ENCODE measurements at places on chromosomes 6 and 20. TPM values are rescaled to one million over a fixed set of nuclear protein-coding genes. Genes with fewer than 3 reads are reported as not detected.

The ZSCAN31 gene
- 67.4 TPM for total RNA-seq

The DNAAF9 gene
- total RNA-seq = 12.3 TPM

DNA sequence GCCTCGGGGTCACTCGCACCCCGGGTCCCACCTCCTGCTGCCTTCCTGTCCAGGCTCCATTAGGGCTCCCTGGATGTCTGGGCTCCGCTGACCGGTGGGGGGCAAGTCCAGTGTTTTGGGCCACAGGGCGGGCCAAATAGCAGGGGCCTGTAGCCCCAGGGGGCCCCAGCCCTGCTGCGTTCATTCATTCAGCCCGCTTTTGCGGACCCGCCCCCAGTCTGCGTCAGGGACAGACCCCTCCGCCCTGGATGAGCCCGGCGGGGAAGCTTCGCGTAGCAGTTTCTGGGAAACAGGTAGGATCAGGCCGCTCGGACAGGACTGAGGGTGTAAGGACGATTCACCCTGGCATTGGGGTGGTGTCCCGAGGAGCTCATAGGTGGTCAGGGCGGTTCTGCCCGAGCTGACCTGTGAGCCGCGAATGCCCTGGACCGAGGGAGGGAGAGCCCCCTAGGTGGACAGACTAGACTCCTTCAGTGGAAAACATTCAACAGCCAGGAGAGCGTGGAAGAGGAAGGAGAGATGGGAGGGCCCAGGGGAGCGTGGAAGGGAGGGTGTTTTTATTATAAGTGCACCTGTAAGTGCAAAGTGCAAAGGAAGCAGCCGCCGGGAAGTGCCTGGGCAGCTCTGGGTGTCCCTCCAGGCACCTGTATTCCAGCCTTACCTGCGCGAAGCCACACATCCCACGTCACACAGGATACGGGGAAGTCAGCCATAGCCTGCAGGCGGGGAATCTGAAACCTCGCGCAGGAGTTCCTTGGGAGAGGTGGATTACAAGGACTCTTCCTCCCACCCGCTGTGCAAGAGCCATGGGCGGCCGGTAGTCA lies 662 bp downstream of the ENTPD6 start:
- DNase-seq = no peak

GRCh38 chr6:111942561-111942960 lies 69.3 kb upstream of the FYN start:
- DNase-seq = no peak
